ENCODE measurements at places on chromosomes 1 and 21. TPM values are rescaled to one million over a fixed set of nuclear protein-coding genes. Genes with fewer than 3 reads are reported as not detected.

- no peak for DNase-seq
These were observed 67.0 kb downstream of the SIPA1L2 start for GRCh38 chr1:232562855-232563510.

MAP3K21 gene
- total RNA-seq = 0.18 TPM

GRCh38 chr1:199132006-199132405 is 493.2 kb downstream of the PTPRC start:
- no peak for DNase-seq

- no peak for DNase-seq
These were observed 403 bp upstream of the C1orf122 start for GRCh38 chr1:37807220-37807554.

SPATA17 gene
- total RNA-seq = 0.18 TPM

DNA sequence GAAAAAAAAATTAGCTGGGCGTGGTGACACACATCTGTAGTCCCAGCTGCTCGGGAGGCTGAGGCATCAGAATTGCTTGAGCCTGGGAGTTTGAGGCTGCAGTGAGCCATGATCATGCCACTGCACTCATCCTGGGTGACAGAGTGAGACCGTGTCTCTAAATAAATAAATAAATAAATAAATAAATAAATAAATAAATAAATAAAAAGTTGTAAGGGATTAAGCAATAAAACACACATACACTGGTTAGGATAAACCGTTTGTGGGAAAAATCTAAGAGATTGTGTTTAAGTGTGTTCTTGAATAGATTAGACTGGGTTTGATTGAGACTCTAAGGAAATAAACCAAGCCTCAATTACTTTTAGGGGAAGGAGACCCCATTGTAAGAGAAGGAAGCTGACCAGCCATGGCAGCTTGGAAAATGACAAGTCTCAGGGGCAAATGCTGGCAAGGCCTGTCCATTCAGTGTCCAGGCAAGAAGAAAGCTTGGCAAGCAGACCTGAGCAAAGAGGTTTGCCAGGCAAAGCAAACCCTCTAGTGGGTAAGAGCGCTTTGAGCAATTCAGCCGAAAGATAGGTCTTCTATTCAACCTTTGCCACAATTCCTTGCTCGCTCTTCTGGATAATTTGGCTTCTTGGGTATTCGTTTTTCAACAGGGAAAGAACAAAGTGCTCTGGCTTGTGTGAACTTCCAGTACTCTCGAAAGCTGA is 106.9 kb upstream of the SERBP1 start:
- DNase-seq = no peak
